Foreskin melanocyte (primary cell): ENCODE measurements at places on chromosomes 13 and 19.

GRCh38 chr19:14248578-14249011 is 42.6 kb upstream of the ADGRL1 start:
- DNase-seq = peak; percentile 38

DNA sequence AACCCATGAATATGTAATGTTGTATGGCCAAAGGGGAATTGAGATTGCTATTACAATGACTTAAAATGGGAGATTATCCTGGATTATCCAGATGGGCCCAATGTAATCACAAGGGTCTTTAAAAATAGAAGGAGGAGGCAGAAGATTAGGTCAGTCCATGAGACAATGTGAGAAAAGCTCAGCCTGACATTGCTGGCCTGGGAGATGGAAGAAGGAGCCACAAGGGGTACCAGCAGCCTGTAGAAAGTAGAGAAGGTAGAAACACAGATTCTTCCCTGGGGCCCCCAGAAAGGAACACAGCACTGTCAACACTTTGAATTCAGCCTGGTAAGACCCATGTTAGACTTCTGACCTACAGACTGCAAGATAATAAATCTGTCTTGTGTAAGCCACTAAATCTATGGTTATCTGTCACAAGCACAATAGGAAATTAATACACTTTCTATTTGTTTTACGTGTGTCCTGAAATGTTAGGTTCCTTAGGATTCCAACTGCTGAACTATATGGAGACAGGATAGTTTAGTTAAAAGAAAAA is 132.9 kb upstream of the SERP2 start:
- no peak for DNase-seq

GRCh38 chr19:55101261-55101660 is 16.2 kb downstream of the PPP1R12C start:
- no peak for DNase-seq

DNA sequence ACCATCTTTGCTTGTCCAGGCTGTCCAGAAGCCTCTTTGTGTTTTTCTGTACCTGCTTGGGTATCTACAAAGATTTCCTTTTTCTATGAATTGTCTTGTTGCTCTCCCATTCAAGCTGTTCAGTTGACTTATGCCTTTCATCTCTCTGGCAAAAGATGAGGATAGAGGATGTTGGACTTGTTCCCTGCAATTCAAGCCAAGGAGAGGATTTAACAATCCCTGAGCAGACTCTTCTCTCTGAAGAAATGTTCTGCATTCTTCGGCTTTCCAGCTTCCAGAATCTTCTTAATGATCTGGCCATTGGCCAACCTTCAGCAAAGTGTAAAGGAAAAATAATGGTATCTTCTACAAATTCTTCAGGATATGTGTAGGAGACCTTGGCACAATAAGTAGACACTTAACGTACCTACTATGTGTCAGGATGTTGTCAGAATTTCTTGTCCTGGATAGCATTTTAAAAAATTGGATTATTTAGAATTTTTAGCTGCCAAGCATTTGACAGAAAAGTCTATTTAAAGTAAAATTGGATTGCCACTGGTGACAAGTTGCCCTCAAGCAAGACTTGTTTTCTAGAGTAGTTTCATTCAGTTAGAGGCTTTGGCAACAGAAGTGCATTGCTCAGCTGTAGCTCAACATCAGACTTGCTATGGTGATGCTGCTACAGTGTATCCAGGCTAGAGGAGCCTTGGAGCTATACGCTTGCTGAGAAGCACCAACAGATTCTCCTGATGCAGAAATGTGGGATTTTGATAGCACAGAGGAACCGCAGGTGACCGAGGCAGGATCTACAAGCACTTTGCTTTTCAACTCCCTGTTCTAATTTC is 455.7 kb downstream of the SUCLA2 start:
- DNase-seq = peak; percentile 4

GRCh38 chr13:114065926-114066774 is 66.3 kb downstream of the RASA3 start:
- no peak for DNase-seq

DNA sequence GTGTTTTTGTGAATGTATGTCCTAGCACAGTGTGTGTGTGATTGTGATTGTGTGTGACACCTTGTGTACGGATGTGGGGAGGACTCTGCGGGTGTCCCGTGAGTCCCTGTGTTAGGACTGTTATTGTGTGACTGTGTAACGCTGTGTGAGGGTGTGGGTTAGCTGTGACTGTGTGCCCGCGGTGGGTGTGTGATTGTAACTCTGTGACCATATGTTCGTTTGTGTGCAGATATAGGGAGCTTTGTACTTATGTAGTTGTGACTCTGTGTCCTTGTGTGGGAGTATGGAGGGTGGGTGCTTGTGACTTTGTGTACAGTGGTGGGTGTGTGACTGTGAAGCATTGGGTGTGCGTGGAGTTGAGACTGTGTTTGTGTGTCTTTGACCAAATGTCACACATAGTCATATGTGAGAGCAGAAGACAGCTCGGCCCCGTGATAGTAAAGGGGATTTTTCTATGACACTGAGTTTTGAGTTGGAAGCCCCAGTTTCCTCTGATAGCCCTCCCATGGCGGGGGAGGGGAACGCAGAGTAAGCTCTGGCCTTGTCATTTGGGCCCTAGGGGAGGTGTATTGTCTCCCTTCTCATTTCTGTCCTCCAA is 949 bp upstream of the ZNF260 start:
- DNase-seq = no peak
